ENCODE measurements at places on chromosomes 3 and 15. TPM values are rescaled to one million over a fixed set of nuclear protein-coding genes. Genes with fewer than 3 reads are reported as not detected.

The STAC gene
- polyA plus RNA-seq, result 40.1 TPM

The FBXW12 gene
- 0.15 TPM for polyA plus RNA-seq

GRCh38 chr3:62503516-62503915 is 130.2 kb upstream of the FEZF2 start:
- no peak for DNase-seq

DNA sequence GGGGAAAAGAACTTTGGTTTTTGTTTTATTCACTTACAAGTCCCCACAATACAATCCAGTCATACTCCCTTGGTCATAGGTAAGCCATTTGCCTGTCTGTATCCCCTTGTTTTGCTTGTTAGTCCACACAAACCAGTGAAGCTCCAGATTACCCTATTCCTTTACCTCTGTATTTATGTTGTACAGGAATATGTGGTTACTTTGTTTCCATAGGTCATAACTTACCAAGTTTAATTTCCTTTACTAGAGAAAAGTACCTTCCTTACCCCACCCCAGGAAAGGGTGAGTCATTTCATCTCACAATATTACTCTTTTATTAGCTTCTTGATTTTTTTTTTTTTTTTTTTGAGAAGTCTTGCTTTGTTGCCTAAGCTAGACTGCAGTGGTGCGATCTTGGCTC is 113.4 kb upstream of the LRRFIP2 start:
- DNase-seq, result no peak

DNA sequence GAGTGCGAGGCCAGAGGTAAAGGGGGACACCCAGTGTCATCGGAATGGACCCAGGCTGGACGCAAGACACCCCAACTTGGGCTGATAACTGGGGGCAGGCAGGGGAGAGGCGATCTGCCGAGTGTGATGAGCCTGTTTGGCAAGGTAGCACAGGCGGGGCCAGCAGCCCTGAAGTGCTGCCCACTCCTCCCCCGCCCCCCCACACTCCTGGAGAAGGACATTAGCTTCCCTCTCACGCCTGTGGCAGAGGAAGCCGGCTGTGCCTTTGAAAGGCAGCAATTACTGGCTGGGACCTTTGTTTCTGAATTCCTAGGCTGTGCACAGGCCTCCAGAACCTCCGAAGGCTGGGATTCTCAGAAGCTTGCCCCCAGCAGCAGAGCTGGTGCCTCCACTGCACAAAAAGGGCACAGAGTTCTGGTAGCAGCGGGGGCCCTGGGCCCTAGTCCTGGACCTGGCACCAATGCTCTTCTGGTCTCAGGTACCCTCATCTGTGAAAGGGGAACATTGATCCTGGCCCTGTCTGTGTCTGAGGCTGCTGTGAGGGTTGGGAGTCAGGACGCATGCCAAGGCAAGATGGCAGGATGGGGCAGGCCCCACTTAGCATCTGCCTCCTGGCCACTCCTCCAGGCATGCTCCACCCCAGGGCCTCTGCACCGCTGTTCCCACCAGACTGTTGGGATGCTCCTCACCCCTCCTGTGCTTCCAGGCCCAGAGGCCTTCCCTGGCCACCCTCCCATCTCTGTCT is 28.6 kb downstream of the IQSEC1 start:
- DNase-seq, result no peak

DNA sequence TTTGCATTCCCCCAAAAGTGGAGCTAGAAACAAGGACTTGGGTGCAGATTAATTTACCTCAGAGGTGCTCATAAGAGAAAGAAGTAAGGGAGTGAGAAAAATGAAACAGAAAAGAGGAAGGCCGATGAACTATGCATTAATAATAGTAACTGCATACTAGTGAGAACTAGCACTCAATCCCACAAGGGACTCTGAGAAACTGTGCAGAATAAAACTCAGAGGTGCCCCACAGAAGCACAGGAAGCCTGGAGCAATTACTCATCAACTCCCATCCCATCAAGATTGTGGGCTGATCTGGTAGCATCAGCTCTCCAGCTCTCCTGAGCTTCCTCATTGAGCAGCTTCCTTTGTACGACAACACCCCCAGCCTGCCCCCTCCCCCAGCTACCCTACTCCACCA is 50.8 kb downstream of the CLDN18 start:
- no peak for DNase-seq

DNA sequence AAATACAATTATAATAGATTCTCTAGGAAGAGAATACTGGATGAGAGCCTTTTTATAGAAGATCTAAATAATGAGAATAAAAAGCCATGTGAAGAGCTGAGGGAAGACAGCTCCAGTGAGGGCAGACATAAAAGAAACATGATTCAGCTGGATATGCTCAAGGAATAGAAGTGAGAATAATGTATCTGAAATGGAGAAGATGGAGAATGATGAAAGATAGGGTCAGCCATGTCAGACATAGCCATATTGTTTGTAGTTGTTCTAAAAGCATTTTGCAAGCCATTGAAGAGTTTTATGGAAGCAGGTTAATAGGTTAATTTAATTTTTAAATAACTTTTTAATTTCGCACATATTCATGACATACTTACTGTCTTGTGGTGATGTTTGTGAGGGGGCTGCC is 713.5 kb upstream of the ARPP21 start:
- DNase-seq, result no peak

- no peak for DNase-seq
These were observed 15.0 kb upstream of the TRANK1 start for GRCh38 chr3:36959821-36960220.

The TMC3 gene
- 0.08 TPM for polyA plus RNA-seq

The THSD4 gene
- polyA plus RNA-seq, result 21.8 TPM

The SOX2 gene
- 0.10 TPM for polyA plus RNA-seq

The ARHGEF3 gene
- 29.1 TPM for polyA plus RNA-seq

- DNase-seq, result no peak
These were observed 76.4 kb upstream of the TMEM158 start for GRCh38 chr3:45302470-45302869.

GRCh38 chr3:50204804-50205412 is at the start of gene SLC38A3:
TSS of gene SLC38A3 (plus strand) at chr3:50205271. CDS start at chr3:50214200, 8,929 bp downstream.
- DNase-seq, result no peak

- DNase-seq, result no peak
These were observed 174.3 kb downstream of the TP63 start for GRCh38 chr3:189805375-189806067.

The TNFAIP8L3 gene
- polyA plus RNA-seq, result 1.7 TPM

GRCh38 chr3:56621681-56622080 is 61.4 kb downstream of the TASOR start:
- DNase-seq, result no peak

GRCh38 chr15:88563638-88564037 is 17.2 kb upstream of the DET1 start:
- no peak for DNase-seq

DNA sequence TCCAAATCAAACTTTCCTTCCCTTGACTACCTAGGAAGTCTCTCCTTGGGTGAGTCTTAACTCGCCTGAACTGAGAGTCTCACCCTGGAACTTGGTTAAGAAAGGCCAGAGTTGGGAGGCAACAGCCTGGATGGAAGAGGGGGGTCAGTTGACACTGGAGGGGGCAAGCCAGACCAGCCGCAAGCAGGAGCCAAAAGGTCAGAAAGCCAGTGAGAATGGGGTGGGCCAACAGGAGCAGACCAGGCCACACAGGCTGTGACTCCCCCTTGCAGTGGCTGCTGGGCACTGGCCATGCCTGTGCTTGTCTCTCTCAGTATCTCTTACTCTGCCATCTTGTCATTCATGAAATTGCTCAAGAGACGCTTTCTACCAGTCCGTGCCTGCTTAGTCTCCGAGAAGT is 32.9 kb downstream of the CRTC3 start:
- DNase-seq, result no peak

The SLC2A2 gene
- polyA plus RNA-seq, result not detected

- no peak for DNase-seq
These were observed 5.9 kb downstream of the KY start for GRCh38 chr3:134644731-134645514.

DNA sequence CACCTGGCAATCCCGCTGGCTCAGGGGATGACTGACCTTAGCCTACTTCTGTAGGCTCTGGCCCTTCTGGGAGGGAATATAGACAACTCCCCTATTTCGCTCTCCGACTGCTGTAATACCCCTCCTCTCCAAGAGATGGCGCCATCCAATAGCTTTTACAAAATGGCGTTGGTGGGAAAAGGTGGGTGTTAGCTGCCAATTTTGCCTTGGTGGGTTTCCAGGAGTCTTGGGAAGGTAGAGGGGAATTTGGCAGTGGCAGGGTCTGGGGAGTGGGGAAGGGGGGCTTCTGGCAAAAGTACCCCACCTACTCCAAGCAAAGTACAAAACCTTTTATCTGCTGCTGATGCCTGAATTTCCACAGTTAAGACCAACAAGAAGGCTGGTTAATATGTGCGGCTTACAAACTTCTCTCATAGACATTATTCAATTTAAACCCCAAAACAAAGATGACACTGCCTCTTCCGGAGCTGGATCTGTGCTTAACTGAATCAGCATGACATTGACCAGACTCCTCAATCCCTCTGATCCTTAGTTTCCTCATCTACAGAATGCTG is 62.1 kb downstream of the RASGRF1 start:
- DNase-seq, result no peak

DNA sequence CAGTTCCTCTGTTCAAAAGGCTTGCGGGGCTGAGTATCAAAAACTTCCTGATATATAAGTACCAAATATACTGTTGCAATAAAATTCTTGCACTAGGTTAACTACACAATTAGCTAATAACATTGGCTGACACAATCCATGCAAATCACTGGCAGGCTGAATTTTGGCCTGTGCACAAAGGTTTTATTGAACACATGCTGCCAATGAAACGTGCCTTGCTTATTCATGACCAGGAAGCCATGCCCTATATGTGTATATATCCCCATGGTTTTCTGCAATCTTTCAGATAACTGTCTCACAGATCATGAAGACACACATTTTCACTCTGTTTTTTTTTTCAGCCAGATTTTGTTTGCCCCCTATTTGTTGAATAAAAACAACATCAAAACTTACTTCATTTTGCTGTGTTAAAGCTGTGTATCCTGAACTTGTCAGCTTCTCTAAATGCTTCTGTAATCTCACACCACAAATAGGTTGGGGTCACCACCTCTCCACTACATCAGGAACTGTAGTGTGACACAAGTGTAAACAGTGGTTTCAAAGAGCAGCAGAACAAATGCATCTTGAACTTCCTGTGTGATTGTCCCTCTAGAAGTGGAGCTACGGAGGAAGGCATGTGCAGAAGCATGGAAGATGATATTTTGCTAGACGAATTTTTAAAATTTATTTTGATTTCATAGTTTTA is 920.7 kb upstream of the NR2F2 start:
- no peak for DNase-seq

GRCh38 chr3:13004376-13004775 is 68.9 kb downstream of the IQSEC1 start:
- DNase-seq, result no peak

The CCDC33 gene
- polyA plus RNA-seq, result not detected

DNA sequence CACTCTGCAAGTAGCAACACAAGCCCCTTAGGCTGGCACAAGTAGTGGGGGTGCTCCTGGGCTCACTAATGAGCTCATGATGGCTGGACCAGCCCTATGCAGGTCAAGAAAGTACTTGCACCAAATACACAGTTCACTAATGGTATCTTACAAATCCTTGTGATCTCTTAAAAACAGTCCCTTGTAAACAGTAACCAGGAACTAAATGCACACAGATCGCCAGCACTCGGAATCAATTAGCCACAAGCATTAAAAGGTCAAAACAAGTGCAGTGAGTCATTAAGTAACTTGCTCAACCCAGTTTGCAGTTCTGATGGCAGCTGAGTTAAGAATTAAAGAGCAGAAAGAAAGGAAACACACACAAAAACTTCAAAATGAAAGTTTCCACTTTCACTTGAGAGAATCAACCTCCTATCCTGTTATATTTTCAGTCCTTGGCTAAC is 43.2 kb downstream of the ARHGEF3 start:
- no peak for DNase-seq

DNA sequence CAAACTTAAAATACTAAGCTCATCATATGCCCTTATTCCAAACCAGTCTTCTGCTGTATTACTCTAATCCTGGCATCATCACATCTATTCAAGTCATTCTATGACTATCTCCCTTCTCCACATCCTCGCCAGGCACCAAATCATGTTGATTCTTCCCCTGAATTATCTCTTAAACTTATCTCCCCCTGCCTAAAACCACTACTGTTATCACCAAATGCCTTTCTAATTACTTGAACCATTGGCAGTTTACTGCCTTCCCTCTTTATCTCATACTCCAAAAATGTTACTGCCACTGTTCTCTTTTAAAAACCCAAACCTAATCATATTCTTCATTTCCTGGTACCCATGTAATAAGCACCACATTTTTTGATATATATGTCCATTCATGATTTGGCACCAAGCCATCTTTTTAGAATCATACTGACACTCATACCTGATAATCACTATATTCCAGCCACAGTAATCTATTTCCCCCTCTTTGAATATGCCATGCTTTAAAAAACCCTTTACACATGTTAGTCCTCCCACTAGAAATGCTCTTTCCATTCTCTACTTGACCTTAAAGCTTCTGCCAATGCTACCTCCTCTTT is 126.8 kb downstream of the PEAK1 start:
- no peak for DNase-seq

The SLC9C1 gene
- 0.42 TPM for polyA plus RNA-seq

The CAV3 gene
- 339 TPM for polyA plus RNA-seq

- no peak for DNase-seq
These were observed 54.6 kb downstream of the STAC start for GRCh38 chr3:36434687-36435426.

GRCh38 chr15:40567111-40567510 is 2.0 kb upstream of the RPUSD2 start:
- DNase-seq, result no peak

Data from forelimb muscle (tissue), 1 donor.